ENCODE measurements at places on chromosomes 2 and 18.

DNA sequence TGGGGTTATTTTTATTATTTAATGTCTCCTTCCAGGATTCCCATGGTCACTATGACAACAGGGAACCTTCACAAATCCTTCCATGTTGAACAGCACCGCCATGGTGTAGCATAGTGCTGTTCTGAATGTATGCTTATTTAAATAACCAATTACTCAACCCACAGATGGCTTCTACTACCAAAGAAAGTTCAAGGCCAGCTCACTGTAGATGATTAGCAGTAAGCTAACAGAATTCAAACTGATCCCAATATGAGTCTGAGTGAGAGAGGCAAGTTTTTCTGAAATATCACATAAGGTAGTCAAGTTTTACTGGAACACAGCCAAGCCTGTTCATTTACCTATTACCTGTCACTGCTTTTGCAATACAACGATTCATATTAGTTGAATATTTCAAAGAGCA, 51.2 kb downstream of the CLASP1 start:
- DNase-seq = no peak

- DNase-seq = peak; percentile 60
Observed at GRCh38 chr2:100819370-100820272, at the start of gene NPAS2. Gene NPAS2, plus strand, starts transcription at chr2:100820139. Its CDS starts 84,616 bp downstream, at chr2:100904755.

GRCh38 chr2:44777036-44777435, 164.5 kb upstream of the SIX3 start:
- DNase-seq = no peak

DNA sequence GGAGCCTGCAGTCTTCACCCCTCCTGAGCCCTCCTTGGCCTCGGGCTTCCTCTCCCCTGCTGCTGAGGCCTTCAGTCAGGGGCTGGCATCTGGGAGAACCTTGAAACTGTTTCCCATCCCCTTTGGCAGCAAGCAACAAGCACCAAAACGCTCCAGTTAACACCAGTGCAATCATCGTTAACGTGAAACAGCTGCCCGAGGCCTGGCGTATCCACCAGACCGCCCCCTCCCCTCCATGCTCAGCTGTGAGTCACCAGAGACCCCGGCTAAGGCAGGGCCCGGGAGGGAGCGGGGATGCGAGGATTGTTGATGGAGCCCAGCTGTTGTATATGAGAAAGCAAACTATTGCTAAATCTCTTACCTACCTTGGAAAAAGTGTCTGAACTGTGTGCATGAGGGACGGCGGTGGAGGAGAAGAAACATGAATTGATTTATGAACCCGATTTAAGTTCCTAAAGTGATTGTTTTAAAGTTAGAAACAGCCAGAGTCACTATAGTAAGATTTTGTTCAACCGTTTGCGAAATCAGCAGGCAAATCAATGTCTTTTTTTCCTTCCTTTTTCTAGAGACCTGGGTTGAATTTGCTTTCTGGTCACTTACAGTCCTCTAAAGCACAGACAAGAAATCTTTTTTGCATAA, 5.2 kb downstream of the ZFP36L2 start:
- DNase-seq = no peak

DNA sequence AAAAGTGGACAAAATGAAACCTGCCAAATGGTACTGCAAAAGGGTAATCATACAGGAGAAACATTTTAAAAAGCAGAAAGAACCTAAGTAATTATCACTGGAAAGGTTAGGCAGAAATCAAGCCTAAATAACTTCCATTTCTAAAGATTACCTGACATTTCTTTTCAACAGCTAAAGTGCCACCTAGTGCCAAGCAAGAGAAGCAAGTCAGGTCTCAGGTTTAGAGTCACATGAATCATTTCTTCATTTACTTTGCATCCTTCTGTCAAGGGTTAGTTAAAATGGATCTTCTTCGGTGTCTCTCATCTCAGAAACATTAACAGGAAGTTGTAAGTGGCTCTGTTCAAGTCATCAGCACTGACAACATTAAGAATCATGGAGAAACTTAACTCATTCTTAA, 90.3 kb downstream of the AKAIN1 start:
- no peak for DNase-seq

DNA sequence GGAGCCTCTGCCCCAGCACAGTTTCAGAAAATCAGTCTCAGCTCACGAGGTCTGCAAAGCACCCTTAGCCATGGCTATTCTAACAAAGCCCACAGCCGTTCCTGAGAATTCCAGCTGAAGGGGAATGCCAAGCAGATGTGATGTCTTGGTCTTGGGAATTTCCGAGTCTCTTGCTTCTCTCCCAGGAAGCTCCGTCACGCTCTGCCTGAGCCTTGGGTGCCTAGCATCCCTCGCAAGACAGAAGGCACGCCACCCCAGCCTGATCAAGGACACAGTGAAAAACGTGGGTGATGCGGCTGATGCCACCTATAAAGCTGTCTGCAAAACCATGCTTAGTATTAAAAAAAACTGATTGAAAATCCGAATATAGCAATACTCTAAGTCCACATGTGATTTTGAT, 254.6 kb downstream of the SH3BP4 start:
- no peak for DNase-seq

DNA sequence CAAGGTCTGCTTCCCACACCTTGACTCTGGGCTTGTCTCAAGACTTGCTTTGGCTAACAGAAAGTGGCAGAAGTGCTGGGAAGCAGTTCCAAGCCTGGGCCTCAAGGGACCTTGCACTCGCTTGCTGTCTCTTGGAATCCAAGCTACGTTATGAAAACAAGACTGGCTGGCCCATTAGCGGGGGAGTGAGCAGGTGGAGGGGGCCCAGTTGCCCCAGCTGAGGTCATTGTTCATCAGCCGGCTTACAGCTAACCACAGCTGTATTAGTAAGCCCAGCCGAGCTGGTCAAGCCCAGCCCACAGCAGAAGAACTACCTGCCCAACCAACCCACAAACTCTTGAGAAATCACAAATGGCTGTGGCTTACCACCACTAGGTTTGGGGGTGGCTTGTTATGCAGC, 63.1 kb downstream of the MARCO start:
- DNase-seq = no peak

DNA sequence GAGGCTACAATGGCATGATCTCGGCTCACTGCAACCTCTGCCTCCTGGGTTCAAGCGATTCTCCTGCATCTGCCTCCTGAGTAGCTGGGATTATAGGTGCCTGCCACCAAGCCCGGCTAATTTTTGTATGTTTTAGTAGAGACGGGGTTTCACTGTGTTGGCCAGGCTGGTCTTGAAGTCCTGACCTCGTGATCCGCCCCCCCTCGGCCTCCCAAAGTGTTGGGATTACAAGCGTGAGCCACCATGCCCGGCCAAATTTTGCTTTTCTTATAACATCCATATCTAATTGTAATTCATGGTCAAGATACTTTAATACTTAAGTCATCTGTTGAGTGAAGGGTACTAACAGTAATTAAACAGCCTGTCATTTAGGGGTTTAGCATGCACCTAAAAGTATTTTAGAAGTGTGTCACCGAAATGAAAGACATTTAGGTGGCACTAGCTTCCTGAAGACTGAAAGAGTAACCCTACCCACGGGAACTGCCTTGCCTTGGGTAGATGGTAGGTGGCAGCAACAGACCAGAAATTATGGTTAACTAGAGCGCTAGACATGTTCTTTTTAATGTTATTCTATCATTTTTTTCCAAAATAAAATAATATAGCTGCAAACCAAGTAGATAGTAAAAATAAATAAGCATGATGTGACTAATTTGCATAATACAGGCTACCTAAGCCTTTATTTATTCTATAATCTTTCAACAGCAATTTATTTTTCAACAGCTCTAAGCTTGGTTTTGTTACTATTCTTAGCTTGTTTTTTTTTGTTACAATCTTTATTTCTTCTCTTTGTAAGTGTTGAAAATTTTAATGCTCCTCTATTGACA, 8.6 kb upstream of the ACYP2 start:
- no peak for DNase-seq

- no peak for DNase-seq
Observed at GRCh38 chr2:17805717-17806363, 10.4 kb upstream of the MSGN1 start.

DNA sequence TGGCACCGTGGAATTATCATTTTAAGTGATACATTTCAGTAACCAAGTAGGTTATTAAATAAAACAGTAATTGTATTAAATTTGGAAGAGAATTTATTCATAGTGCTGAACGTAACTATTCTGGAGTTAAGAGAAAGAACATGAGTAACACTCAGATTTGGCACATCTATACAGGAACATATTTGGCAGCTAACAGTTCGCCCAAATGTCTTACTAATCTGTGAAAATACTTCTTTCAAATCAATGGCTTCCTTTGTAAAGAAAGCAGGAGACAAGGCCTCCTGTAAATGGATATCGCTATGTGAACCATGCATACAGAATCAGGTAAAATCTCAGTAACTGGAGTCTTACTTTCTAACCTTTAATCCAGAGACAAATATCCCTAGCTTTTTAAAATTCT, 64.4 kb downstream of the ZNF516 start:
- DNase-seq = no peak

- no peak for DNase-seq
Observed at GRCh38 chr2:223019987-223020717, 31.8 kb upstream of the KCNE4 start.

DNA sequence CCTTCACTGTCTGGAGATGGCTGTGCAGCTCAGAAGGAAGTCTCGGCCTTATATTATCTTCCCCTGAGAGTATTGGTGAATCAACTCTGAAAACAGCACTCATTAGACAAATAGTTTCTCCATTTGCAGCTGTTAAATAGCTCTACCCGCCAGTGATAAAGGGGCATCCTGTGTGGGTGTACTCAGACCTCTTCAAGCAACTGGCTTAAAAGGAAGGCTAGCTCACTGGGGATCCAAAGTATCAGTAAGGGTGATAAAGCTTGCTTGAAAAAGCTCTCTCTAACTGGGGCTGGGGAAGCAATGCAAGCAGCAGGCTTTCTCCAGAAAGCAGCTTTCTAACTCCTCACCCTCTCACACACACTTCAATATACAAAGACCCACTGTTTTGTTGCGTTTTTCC, 64.9 kb upstream of the PSMD14 start:
- no peak for DNase-seq

DNA sequence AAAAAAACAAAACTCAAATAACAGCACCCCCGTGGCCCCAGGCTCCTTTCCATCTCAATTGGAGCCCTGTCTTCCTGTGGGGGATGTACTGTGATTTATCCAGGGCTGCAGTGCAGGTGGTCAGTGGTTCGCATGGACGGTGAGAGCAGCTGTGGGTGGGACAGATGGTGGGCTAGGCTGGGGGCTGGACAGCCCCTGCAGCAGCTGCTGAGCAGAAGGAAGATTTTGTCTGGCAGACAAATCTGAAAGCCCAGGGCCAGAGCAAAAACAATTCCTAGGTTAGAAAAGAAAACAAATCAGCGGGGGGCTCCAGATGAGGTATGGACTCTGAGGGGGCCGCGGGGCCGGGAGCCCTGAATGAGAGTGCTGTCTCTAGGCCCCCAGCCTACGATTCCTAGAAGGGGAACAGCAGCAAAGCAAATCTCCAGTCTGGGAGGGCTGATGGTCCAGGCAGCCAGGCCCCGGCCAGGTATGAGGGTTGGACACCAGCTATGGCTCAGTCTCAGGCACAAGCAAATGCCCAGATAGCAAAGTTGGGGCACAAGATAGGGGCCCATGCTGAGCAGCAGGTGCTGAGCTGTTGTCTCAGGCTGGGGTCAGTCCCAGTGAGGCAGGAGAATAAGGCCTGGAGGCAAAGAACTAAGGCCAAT, 45.4 kb downstream of the SOWAHC start:
- no peak for DNase-seq

GRCh38 chr18:8754995-8755960, 49.9 kb downstream of the MTCL1 start:
- no peak for DNase-seq

- DNase-seq = no peak
Observed at GRCh38 chr2:26469092-26469710, 8.7 kb downstream of the OTOF start.

- DNase-seq = no peak
Observed at GRCh38 chr18:35971661-35972196, 750 bp upstream of the RMP24 start.

DNA sequence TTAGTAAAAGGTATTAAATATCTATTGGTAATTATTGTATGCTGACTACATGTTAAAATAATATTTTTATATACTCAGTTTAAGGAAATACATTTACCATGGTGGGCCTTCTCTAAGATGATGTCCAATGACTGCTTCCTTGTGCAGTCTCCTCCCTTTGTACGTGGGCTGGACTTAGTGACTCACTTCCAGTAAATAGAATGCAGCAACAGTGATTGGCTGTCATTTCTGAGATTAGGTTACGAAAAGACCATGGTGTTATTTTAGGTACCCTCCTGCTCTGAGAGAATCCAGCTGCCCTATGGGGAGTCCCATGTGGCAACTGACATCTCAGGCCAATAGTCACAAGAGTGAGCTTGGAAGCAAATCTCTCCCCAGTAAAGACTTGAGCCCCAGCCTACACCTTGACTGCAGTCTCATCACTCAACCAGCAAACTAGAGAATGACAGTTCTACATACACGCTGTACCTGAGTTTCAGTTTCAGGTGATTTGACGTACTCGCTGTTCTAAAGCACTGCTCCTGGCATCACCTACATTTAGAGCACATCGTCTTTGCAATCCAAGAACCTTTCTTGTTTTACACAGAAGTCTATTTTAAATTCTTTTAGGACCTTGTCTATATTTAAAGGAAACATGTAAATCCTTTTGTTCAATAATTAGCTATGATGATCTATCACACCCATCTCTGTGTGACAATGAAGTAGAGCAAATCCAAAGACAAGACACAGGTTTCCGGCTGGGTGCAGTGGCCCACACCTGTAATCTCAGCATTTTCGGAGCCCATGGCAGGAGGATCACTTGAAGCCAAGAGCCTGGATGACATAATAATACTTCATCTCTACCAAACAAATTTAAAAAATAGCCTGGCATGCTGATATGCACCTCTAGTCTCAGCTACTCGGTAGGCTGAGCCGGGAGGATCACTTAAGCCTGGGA, 87.2 kb downstream of the COBLL1 start:
- no peak for DNase-seq

GRCh38 chr2:28809927-28810326, 707 bp upstream of the SPDYA start:
- no peak for DNase-seq

- DNase-seq = no peak
Observed at GRCh38 chr2:51149725-51150124, 117.8 kb upstream of the NRXN1 start.

DNA sequence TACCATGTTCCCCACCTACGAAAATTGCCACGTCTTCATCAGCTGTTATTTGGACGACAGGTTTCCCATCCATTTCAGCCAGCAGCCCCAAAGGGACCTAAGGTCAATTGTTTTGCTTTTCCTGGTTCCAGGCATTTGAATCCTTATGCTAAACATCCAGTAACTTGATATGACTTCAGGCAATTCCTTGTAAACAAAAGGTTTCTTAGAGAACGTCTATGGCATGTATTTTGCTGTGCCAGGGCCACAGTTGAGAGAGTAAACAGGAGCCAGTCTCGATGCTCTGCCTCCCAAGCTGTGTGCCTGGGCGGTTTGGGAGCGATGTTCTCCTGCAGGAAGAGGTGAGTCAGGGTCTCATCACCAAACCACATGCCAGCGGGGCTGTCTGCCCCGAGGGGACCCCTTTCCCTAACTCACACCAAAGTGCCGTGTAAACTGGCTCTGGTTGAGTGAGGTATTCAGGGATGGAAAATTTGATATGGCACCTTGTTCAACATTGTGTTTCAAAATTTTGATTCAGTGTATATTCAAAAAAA, 12.9 kb upstream of the MC5R start:
- no peak for DNase-seq

GRCh38 chr18:5415031-5415430, 119.5 kb upstream of the ZBTB14 start:
- no peak for DNase-seq

GRCh38 chr18:24470805-24471204, 10.4 kb downstream of the HRH4 start:
- no peak for DNase-seq

GRCh38 chr2:26521054-26521912, 43.4 kb upstream of the OTOF start:
- DNase-seq = peak; percentile 12

Measured in SW 1271 (cell line).